ENCODE measurements at places on chromosomes 2 and 18.

DNA sequence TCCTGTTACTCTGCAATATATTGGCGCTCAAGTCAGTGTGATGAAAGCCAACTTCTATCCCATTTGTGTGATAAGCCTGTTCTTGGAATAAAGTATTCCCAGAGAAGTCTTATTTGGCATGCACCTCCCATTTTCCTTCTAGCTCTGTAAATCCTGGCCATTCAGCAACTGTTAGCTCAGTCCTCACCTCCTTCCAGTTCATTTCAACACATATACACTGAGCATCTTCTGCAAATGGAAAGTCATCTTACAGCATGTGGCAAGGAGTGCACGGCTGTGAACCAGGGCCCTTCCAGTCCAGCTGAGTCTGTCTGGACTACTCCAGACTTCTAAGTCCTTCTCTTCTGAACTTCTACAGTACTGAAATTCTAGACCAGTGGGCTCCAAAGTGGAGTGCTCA is 53.1 kb downstream of the SPATS2L start:
- DNase-seq, result no peak

GRCh38 chr2:168718622-168719021 is 83.8 kb upstream of the NOSTRIN start:
- no peak for DNase-seq

GRCh38 chr2:132936791-132937190 is 266.8 kb upstream of the LYPD1 start:
- no peak for DNase-seq

GRCh38 chr2:12155303-12156051 is 409.0 kb downstream of the LPIN1 start:
- no peak for DNase-seq

DNA sequence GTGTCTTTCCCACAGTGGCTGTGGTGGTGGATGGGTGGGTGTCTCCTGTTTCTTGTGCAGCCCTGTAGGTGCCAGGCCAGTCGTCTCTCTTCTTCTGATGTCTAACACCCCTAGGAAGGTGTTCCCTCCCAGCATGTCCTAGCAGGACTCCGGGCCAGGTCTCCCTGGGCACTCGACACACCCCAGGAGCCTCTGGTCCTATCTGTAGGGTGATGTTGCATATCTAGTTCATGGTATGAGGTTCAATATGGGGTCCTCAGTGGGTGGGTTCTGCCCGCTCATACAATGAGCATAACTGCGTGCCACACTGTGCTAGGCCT is 14.4 kb downstream of the NGEF start:
- DNase-seq, result no peak

GRCh38 chr2:79114797-79115494 is 5.3 kb upstream of the REG1A start:
- DNase-seq, result no peak

GRCh38 chr18:47175898-47176575 is at the start of gene IER3IP1:
TSS of gene IER3IP1 (minus strand) at chr18:47176364. CDS start at chr18:47176277, 87 bp downstream.
- peak; percentile 65 for DNase-seq

DNA sequence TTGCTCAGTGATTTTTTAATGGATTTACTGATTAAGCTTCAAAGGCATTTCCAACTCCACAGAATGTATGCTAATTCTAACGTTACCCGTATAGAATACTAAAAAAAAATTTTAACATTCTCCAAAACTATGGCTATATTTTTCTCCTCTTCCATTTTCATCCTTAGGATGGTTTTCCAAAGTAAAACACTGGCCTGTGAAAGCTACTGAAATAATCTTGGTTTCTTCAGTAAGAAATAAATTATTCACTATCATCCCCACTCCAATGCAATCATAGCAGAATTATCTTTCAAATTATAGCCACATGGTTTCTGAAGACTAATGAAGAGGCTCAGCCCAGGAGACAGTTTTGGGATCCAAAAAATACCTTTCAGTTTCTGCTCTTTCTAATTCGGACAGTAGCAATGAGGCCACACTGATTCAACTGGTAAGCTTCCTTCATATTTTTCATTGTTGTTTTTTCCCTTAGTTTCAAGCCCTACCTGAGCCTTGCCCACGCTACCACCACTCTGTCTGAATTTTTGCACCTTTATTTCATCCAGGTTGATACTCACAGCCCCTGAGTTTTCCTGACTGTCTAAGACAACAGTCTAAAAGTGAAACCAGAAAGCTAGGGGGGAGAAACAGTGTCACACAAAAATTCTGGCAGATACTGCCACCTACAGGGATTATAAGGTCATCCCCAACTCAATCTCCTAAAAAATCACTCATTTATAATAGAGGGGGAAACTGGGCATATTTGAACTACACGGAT is 887.9 kb downstream of the NRXN1 start:
- peak; percentile 27 for DNase-seq

DNA sequence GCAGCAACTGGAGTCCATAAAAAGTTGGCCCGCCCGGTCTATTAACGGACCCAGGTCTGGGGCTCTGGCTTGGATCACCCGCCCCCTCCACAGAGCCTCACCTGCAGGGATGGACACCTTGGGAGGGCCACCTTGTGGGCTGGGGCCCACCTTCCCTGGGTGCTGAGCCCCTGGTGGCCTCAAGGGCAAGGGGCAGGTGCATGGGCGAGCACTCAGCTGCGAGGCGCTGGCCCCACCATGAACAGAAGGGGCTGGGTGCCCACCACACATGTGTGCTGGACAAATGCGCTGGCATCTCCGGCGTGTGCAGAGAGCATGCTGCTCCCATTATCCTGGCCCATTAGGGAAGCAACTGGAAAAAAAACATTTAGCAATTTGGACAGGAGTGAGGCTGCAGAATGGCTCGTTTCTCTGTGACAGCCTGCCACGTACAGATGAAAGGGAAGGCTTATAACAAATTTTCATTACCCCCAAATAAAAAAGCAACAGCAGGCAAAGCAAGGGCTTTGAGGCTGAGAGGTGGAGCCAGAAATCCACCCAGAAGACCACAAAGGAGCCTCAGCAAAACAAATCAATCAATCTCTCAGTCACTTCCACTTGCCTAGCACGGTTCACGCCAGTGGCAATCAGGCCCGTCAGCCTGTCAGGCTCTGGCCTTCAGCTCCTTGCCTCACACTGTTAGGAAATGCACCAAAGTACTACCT is 253.1 kb upstream of the ZNF521 start:
- DNase-seq, result no peak

DNA sequence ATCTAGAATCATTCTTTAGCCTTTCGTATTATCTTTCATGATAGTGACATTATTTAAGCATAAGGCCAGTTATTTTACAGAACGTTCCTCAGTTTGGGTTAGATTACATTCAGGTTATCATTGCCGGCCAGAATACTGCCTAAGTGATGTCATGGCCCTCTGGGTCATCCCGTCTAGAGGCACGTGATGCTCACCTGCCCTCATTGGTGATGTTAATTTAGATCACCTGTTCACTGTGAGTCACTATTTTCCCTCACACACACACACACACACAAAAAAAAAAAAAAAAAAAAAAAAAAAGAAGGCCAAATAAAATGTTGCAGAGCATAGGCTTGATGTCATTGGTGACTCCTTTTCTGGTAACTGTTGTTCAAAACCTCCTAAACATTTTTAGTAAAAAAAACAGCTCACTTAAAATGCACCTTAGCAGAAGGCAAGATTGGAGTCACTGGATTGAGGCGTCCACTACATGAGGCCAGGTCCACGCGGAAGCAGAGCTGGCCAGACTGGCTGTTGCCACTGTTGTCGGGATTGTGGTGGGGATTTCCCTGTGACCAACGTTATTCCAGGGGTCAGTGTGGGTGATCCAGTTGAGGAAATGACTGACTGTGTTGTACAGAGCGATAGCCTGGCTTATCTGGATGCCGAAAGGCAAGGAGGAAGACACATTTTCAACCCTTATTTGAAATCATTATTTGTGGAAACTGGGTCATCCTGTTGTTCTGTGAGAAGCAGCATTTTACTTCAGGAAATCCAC is 52.1 kb upstream of the CNGA3 start:
- DNase-seq, result no peak

DNA sequence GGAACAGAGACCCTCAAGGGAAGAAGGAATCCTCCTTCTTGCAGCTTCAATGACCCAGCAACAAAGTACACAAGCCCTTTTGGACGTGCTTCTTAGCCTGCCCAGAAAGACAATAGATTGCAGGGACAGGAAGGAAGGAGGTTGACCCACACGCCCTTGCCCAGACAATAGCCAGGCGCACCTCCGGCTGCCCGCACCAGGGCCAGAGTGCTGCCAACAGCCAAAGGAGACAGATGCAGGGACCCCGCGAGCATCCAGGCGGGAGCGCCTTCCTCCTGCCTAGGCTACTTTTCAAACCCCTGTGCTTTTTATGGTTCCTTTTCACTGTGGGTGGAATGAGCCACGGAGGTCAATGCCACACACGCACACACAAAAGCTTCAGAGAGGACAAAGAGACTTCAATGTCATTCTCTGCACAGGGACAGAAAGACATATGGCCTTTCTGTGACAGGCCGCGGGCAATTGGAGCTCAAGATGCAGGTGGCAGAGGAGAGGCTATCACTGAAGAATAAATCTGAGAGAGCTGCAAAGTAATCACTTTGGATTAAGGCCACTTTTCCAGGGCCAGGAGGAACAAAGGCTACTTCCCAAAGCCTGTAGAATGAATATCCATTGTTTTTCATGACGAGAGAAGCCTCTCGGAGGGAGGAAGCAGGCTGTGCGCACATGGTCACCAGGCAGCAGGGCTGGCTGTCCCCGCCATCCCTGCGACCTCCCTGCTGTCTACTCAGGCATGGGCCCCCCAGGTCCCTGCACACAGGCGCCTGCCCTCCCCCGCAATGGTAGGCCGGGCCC is 300.6 kb downstream of the EIPR1 start:
- no peak for DNase-seq

GRCh38 chr2:35220461-35220860 is 1135.1 kb upstream of the CRIM1 start:
- no peak for DNase-seq

GRCh38 chr2:206083602-206084438 is 2.2 kb downstream of the INO80D start:
- no peak for DNase-seq

GRCh38 chr2:130390460-130391057 is 34.7 kb downstream of the PTPN18 start:
- no peak for DNase-seq

- no peak for DNase-seq
Observed at GRCh38 chr2:205324355-205324754, 357.9 kb upstream of the NRP2 start.

- no peak for DNase-seq
Observed at GRCh38 chr18:1037776-1038175, 133.1 kb downstream of the ADCYAP1 start.

DNA sequence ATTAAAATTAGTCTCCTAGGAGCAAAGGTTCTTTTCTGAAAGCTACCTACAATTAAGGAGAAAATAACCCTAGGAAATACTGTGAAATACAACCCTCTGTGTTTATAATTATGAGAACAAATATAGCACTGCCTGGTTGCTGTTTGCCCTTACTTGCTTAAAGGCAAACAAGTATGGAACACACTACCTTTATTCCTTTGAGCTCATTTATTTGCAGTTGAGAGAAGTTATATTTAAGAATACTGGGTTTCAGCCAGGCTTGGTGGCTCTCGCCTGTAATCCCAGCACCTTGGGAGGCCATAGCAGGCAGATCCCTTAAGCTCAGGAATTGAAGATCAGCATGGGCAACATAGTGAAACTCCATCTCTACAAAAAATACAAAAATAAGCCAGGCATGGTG is 23.1 kb upstream of the IAH1 start:
- DNase-seq, result no peak

- DNase-seq, result no peak
Observed at GRCh38 chr2:39618736-39619135, 47.0 kb upstream of the TMEM178A start.

DNA sequence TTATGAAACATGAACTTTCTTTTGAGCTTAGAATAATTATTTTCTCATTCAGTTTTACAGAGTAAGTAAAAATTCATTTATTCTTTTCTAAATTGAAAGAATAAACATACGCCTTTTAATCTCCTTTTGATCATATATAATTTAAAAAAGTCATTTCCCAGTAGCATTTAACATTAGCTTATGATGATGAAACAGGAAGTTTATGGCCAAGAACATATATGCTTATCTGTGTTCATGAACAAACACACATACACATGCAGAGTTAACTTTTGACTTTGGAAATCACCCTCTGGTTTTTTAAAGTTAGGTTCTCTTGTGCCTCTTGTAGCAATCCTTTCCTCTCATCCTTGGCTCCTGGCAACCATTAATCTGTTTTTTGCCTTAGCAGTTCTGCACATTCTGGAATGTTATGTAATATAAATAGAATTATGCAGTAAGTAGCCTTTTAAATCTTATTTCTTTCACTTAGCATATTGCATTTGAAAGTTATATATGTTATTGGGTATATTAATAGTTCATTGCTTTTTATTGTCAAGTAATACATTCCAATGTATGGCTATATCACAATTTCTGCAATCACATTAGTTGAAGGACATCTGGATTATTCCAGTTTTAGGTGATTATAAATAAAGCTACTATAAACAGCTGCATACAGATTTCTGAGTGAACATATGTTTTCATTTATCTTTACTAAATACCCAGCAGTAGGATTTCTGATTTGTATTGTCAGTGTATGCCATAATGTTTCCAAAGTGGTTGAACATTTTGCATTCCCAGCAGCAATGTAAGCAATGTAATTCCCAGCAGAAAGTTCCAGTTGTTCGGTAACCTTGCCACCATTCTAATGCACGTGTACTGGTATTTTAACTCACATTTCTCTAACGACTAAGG is 210.3 kb downstream of the ZRANB3 start:
- no peak for DNase-seq

DNA sequence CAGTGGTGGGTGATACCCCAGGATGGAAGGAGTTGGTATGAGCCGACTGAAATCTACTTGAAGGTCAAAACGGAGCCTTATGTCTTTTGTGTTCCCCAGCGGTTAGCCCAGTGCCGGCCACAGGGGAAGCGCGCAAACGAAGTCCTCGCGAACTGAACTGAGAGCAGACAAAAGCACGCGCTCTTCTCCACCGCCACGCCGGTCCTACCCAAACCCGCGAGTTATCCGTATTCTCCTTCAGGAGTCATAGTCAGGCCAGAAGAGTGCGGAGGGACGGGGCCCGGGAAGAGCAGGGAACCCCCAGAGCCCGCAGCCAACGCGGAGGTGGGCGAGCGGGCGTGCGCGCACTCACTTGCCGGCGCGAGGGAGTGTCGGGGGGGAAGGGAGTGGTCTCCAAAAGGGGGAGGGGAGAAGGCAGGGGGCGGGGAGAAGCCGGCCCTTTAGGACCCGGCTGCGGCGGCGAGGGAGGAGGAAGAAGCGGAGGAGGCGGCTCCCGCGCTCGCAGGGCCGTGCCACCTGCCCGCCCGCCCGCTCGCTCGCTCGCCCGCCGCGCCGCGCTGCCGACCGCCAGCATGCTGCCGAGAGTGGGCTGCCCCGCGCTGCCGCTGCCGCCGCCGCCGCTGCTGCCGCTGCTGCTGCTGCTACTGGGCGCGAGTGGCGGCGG is at the start of gene IGFBP2:
TSS of gene IGFBP2 (plus strand) at position 469 of the 664 bp plus-strand sequence. CDS start at position 573, 104 bp downstream.
- no peak for DNase-seq

GRCh38 chr2:208047840-208048239 is 22.5 kb upstream of the PLEKHM3 start:
- DNase-seq, result no peak

DNA sequence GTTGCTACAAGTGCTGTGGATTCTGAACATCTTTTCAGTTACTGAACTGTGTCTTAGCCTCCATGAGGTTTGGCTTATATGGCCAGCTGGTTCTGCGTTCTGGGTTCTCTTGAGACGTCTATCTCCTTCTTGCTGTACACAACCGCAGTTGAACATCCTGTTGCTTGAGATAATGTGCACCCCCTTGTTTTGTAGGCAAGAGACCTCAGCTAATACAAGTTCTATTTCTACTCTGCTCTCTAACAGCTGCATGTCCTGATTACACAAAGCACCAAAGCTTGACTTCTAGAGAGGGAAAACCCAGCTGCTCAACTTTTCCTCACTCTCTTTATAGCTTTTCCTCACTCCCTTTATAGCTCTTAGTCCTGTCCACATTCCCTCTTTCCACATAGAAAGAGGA is 176.0 kb downstream of the LTBP1 start:
- no peak for DNase-seq

- DNase-seq, result no peak
Observed at GRCh38 chr2:15923597-15923996, 16.8 kb upstream of the MYCN start.
